ENCODE measurements at places on chromosomes 12 and 14.

DNA sequence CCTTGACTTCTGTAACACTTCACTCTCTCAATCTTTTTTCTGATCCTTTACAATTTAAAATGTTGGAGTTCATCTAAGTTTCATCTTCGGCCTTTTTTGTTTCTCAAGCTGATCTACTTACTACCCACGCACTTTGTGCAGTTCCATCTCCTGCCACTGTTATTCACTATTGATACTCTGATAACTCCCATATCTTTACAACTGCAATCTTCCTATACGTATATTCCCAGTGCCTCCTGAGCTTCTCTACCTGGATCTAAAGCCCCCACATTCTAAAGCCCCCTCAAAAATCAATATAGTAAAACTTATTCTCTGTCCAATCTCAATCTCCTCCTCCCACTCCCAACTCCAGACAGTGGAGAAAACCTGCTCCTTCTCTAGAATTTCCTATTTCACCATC, 5.9 kb downstream of the ATG2B start:
- DNase-seq, result no peak

- peak; percentile 27 for DNase-seq
Measured at GRCh38 chr14:35687335-35687939, 121.7 kb downstream of the RALGAPA1 start.

- peak; percentile 21 for DNase-seq
Measured at GRCh38 chr12:98211909-98212695, 303.3 kb upstream of the TMPO start.

DNA sequence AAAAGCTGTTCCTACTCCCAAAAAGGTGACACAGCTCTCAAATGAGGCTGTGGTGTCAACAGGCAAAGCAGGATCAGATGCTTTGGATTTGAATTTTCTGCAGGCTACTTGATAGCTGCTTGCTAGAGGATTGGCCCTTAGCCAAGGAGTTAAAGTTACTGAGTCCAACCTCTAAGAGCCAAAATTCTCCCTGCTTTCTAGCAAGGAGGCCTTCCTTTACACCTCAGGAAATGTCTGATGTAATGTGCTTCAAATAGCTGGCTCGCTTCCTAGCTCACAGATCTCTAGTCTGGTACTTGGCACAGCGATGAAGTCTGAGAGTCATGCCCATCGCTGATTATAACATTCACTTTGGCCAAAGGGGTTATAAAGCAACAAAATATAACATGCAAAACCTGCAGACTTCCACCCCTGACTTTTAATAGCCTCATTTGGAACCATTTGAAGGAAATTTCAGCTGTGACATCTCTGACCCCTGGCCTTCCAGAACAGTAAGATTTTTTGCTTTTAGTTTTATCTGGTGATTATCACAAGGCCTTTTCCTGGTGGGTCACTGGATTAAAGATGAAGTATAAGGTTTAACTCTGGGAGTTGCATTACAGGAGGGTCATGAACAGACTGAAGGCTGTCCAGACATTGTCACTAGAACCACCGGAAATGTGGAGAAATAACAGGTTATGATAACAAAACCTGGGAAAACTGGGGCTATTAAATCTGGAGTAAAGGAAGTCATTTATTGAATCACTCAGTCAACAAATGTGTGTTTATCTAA, 189.7 kb downstream of the EPS8 start:
- DNase-seq, result no peak

GRCh38 chr12:93139028-93139665, 210.1 kb upstream of the EEA1 start:
- DNase-seq, result no peak

DNA sequence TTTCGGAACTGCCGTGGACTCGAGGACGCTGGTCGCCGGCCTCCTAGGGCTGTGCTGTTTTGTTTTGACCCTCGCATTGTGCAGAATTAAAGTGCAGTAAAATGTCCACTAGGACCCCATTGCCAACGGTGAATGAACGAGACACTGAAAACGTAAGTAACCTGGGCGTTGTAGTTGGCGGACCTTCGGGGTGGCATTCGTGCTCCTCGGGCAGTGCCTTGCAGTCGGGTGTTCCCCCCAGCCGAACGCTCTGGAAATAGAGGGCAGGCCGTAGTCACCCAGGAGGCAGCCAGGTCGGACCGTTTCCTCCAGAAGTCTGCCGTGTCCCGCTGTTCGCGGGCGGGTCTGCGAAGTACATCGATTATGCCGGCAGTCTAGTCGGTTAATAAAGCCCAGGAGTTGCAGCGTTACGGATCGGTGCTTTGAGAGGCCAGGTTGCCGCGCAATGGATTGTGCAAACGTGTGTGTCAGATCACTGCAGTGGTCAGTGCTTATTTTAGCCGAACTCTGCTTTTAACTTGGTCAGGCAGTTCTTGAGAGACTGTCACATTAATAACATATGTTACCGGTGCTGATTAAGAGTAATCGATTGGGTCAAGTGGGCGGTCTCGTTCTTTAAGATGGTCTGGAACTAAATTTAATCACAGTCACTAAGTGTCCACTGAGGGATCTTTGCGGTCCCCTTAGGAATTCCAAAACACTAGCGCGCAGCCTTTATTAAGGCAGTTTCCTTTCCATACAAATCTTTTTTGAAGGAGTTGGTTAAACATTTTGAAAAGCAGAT, 906 bp downstream of the MARK3 start:
- DNase-seq, result peak; percentile 72

DNA sequence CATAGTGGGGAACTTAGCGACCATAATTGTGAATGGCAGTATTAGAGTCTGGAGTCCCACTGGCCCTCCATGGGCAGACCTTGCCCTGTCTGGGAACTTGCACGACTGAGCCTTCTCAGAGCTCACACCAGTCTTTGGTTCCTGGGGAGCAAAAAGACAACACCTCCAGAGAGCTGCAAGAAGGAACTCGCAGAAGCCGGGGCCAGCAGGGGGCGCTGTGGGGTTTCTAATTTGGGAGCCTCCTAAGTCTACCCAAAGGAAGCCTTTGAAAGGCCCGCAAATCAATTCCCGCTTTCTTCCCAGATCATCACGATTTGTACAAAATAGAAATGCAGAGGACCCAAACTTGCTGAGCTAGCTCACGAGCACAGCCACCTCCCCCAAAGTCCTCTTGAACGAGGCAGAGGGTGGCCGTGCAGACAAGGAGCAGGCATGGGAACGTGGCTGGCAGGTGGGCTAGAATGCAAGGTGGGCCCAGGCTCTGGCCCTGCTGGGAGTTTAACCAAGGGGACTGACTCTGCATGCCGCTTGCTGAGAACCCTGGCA, 46.3 kb upstream of the FBXO21 start:
- peak; percentile 84 for DNase-seq

GRCh38 chr12:65899241-65899640, 75.0 kb downstream of the HMGA2 start:
- no peak for DNase-seq

GRCh38 chr14:20306079-20306423, 300 bp upstream of the TTC5 start:
- DNase-seq, result no peak

GRCh38 chr14:89165189-89166181, 251.5 kb downstream of the FOXN3 start:
- no peak for DNase-seq

DNA sequence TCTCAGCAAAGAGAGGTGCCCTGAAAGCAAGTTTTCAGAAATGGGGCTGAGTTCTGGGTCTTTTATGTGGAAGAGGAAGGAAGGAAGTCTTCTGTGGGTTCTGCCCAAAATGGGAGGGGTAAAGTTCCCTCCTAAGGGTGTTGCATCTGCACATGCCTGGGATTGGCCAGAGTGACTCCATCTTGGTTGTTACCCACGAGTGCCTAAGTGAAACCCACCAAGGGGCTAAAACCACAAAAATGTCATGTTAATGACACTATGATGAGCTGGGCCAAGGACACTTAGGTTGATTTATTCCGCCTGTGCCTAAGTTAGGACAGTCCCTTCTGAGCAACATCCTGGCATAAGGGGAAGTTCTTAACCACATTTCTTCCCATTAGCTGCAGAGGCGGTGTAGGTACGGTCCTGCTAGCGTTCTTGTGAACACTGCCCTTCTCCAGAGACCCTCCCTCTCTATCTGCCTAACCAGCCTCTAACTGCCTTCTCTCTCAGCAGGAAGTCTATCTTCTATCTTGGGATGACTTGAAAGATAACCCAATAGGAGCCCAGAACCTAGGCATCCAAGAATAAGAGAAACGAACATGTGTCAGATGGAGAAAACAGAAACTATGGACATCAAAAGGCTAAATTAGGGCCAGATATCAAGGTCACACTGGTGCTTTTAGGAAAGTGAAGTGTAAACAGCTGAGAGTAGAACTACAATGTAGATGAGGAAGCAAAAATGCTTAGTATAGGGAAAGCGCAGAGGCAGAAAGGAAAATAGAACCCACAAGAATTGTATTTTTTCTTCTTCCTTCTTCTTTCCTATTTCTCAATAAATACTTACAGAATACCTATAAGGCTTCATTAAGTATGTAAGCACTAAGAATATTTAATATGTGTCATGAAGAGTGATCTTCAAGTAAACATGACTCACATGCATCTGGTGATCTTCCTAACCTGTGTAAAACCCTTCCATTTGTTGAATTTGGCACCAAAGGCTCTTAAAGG, 104.2 kb upstream of the AMN1 start:
- no peak for DNase-seq

DNA sequence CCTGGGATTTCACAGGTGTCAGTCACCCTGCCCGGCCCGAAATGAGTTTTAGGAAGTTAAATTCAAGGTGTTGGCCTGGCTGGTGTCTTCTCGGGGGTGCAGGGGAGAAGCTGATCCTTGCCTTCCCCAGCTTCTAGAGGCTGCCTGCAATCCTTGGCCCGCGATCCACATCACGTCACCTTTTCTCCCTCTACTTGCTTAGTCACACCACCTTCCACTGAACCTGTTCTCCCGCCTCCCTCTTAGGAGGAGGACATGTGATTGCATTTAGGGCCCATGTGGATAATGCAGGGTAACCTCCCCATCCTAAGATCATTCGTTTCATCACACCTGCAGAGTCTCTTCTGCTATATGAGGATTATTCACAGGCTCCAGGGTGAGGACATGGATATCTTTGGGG, 25.4 kb upstream of the ATXN2 start:
- no peak for DNase-seq

GRCh38 chr12:20150835-20151422, 217.4 kb upstream of the PDE3A start:
- peak; percentile 21 for DNase-seq

DNA sequence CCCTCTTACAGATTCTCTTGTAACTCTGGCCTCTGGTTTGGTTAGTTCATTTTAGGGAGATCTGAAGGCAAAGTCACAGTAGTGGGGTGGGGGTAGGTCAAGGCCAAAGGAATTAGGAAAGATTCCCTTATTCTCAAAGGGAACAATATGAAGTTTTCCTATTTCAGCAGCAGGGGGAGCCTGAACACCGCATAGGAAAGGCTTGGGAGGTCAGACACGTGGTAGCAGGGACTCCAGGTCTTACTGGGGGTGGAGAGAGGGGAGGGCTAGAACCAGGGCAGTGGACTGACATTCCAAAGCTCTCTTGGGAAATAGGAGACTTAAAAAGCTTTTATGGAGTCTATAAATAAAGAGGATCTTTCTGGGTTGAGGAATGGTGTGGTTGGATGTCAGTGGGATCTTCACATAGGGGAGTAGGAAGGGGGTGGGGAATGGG, 1.3 kb downstream of the ZC3H10 start:
- peak; percentile 59 for DNase-seq

- no peak for DNase-seq
Measured at GRCh38 chr14:68685419-68686204, 107.3 kb downstream of the ZFP36L1 start.

GRCh38 chr12:89665556-89665955, 43.1 kb downstream of the ATP2B1 start:
- no peak for DNase-seq

GRCh38 chr12:94535510-94535921, 75.8 kb upstream of the CEP83 start:
- no peak for DNase-seq

GRCh38 chr12:74293689-74294131, 243.9 kb upstream of the ATXN7L3B start:
- DNase-seq, result no peak

DNA sequence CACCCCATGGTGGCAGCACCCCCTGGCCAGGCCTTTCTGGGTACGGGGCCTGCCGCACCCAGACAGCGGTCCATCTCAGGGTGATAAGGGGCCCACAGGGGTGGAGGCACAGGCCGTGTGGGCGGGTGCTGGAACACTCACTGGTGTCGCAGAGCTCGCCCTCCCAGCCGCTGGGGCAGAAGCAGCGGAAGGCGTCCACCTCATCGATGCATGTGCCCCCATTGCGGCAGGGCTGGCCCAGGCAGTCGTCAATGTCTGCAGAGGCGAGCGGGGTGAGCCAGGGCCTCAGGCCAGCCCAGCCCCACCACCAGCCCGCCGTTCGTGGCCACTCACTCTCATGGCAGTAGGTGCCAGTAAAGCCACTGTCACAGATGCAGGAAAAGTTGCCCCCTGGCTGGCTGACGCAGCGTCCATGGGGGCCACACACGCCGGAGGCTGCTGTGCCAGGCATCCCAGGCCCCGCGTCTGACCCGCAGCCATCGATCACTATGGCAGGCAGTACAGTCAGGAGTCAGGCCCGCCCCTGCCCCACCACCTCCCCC, 19.9 kb downstream of the JAG2 start:
- no peak for DNase-seq

DNA sequence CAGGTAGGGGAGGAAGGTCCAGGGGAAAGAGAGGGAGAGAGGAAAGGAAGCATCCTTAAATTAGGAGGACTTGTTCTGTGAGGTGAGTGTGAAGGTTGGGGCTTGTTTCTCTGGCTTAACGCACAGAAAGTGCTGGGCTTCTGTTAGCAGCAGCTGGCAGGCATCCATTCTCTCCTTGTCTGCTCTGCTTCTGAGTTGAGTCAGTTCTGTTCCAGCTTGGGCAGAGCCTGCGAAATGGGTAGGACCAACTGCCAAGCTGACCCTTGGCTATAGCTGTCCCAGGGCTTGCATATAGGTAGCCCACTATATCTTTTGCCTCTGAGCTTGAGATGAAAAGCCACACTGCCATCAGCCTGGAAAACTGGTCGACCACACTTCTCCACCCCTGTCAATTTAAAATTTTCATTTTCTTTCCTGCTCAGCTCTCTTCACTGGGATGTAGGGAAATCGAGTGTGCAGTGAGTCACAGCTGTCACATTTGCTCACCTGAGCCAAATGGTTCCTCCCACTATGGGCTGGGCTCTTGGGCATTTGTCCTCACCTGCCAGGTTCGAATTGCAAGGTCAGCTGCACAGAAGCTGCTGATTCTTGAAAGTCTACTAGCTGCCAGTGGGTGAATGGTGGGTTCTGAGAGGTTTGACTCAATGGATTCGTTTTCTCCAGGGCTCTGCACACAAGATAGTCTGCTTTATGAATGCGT, 256.4 kb upstream of the PWP1 start:
- DNase-seq, result no peak

DNA sequence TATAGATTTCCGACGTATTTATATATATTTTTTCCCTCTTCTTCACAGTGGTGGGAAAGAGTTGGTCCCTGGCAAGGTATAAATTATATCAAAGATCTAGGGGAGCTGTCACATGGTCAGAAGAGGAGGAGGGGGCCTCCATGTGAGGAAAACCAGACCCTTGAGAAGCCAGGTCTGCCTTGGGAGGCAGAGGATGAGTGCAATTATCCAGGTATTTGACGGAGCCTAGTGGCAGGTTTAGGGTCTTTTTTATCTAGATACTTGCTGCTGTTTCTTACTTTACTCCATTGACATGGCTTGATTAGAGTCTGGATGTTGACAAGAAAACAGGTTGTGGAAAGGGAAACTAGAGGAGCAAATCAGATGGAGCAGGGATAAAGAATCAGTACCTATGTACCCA, 5.5 kb downstream of the COPZ1 start:
- no peak for DNase-seq

All from retina (tissue), 1 donor.